ENCODE measurements at places on chromosomes 2 and 18. TPM values are rescaled to one million over a fixed set of nuclear protein-coding genes. Genes with fewer than 3 reads are reported as not detected.

Gene KCNK3
- 3.3 TPM for polyA plus RNA-seq

Gene BAZ2B
- 52.9 TPM for polyA plus RNA-seq

Gene ILKAP
- 47.1 TPM for polyA plus RNA-seq

Gene RNMT
- 31.3 TPM for polyA plus RNA-seq

Gene LRRC30
- polyA plus RNA-seq, result not detected

Gene CGREF1
- polyA plus RNA-seq, result 11.5 TPM

Gene PAX8
- polyA plus RNA-seq, result 2.1 TPM

Gene EFR3B
- 6.2 TPM for polyA plus RNA-seq

Gene UGT1A6
- 0.06 TPM for polyA plus RNA-seq

Gene ANKRD30B
- polyA plus RNA-seq, result 0.10 TPM

Gene PLCD4
- polyA plus RNA-seq, result 4.0 TPM

- DNase-seq, result peak; percentile 31
- peak overlapping the region; percentile 92 for H3K27ac ChIP-seq
Measured at GRCh38 chr18:56637176-56637575, 1.2 kb downstream of the TXNL1 start.

DNA sequence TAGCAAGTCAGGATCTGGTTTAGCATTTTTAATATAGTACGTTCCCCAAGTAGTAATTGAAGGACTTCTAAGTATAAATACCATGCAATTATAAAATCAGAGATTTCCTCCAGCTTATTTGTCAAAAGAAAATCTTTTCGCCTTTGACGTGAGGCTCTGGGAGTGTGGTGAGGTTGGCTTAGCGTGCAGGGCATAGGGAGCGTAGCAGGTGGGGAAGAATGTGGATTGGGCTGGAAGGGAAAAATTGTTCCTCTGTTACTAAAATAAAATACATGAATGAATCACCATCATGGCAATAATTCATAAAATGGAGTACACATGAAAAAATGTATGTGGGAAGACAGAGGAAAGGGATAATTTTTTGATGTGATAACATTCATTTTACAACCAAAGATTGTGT, 5.4 kb upstream of the IL1RL2 start:
- peaks cover 2% of the 10 kb centered on the region for H3K36me3 ChIP-seq
- H3K4me3 ChIP-seq, result no peak overlapping the region
- H3K4me1 ChIP-seq, result no peaks in the 10 kb centered on the region
- DNase-seq, result no peak

- H3K27ac ChIP-seq, result no peak overlapping the region
- H3K4me1 ChIP-seq, result no peaks in the 10 kb centered on the region
- H3K27me3 ChIP-seq, result peaks cover under 1% of the 10 kb centered on the region
- no peak overlapping the region for H3K4me3 ChIP-seq
- no peaks in the 10 kb centered on the region for H3K36me3 ChIP-seq
Measured at GRCh38 chr2:223057569-223057968, 5.6 kb downstream of the KCNE4 start.

GRCh38 chr2:25697559-25698341, 24.4 kb upstream of the DTNB start:
- no peak for DNase-seq
- peaks cover 6% of the 10 kb centered on the region for H3K27me3 ChIP-seq
- no peak overlapping the region for H3K27ac ChIP-seq
- H3K4me1 ChIP-seq, result no peaks in the 10 kb centered on the region
- no peak overlapping the region for H3K4me3 ChIP-seq

- H3K36me3 ChIP-seq, result peaks cover 7% of the 10 kb centered on the region
- no peak overlapping the region for H3K27ac ChIP-seq
- H3K27me3 ChIP-seq, result no peaks in the 10 kb centered on the region
- no peak for DNase-seq
- H3K4me3 ChIP-seq, result no peak overlapping the region
Measured at GRCh38 chr2:240465765-240466578, 30.5 kb downstream of the GPC1 start.

DNA sequence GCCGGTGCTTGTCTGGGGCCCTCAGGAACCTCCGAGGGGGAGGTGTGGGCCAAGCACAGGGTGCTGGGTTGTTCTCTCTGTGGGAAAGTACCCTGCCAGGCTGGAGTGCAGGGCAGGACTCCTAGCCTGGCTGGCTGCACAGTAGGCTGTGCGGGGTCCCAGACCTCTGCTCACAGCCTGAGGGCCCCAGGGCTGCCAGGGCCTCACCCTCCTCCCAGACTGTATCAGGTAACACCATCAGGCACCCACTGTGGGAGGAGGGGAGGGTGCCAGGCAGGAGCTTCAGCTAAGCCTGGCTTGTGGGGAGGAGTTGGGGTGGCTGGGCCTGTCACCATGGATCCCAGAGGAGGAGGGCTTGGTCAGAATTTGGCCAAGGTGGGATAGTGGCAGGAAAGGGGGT, 211.9 kb upstream of the SMAD2 start:
- no peaks in the 10 kb centered on the region for H3K36me3 ChIP-seq
- H3K4me1 ChIP-seq, result peaks cover 23% of the 10 kb centered on the region
- DNase-seq, result no peak
- H3K4me3 ChIP-seq, result no peak overlapping the region

DNA sequence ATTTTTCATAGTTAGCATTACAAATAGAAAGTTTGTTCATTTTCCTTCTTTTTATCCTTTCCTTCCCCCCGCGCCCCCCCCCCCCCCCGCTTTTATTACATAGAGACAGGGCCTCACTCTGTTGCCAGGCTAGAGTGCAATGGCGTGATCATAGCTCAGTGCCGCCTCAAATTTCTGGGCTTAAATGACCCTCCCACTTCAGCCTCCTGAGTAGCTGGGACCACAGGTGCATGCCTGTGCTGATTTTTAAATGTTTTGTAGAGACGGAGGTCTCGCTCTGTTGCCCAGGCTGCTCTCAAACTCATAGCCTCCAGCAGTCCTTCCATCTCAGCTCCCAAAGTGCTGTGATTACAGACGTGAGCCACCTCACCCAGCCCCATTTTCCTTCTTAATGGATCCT, 91.2 kb upstream of the ALPP start:
- H3K27ac ChIP-seq, result no peak overlapping the region
- no peak overlapping the region for H3K4me3 ChIP-seq
- peaks cover 15% of the 10 kb centered on the region for H3K36me3 ChIP-seq
- H3K4me1 ChIP-seq, result no peaks in the 10 kb centered on the region

DNA sequence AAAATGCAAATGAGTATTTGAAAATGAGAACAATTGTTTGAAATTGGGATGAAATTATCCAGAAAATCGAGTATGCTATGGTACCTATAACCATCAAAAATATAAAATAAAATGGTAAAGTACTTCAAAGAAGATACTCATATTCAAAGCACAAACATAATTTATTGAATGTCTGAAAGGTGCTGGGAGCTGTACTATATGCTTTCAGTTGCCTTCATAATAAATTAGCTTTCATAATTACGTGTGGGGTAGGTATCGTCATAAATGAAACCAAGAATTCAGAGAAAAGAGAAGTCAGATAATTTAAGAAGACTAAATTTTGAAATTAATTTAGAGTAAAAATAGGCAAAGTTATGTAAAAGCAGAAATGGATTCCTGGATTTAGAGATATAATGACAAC, 721.9 kb upstream of the ACVR2A start:
- no peaks in the 10 kb centered on the region for H3K36me3 ChIP-seq
- H3K4me3 ChIP-seq, result no peak overlapping the region
- no peak for DNase-seq

DNA sequence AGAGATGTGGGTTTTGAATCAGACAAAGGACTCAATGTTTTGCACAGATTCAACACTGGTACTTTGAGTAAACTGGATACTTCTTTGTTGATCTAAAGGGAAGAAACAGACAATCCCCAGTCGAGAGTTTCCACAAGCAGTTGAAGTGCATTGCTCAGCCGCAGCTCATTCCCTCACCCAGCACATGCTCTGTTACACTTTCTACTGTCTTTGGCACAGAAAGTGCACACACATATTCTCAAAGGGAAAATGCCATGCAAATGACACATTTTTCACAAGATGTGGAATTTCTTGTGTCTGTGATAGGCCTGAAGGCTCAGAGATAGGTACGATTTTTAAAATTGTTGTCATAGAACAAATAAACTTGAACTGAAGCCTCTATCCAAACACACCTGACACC, 258.9 kb upstream of the TRIB2 start:
- peaks cover 9% of the 10 kb centered on the region for H3K4me1 ChIP-seq
- H3K27me3 ChIP-seq, result no peaks in the 10 kb centered on the region
- H3K4me3 ChIP-seq, result no peak overlapping the region
- DNase-seq, result no peak
- no peak overlapping the region for H3K27ac ChIP-seq

DNA sequence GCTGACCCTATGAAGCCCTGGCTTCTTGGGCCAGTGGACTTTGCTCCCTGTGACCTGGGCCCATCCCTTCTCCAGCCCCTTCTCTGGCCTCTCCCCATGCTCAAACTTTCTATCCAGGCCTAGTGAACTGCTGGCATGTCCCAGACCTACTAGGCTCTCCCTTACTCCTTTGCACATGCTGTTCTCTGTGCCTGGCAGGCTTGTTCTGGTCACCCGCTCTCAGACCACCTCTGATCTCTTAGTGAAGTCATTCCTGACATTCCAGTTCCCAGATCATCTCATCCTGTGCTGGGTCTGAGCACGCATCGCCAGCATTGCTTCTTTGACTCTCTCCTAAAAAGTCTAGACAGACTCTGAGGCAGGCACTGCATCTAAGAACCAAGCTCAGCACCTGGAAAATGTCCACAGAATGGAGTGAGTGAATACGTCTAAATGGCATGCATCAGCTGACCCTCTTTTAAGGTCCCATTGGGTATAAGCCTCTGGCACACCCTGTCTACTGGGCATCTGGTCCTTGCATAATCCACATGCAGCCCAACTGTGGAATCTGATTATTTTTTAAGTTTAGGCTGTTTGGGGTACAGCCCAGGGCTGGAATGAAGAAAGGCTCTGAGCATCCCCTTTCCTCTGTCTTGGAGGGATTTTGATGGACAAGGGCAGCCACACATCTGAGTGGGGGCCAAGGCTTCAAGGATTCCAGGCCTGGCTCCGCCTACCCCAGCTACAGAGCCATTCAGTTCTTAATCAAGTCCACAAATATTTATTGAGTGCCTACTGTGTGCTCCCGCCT, 130.6 kb upstream of the HAAO start:
- no peak overlapping the region for H3K27ac ChIP-seq
- H3K4me1 ChIP-seq, result peaks cover 58% of the 10 kb centered on the region
- H3K4me3 ChIP-seq, result no peak overlapping the region
- H3K27me3 ChIP-seq, result no peaks in the 10 kb centered on the region
- H3K36me3 ChIP-seq, result no peaks in the 10 kb centered on the region

GRCh38 chr18:58495634-58496033, 133.3 kb downstream of the ALPK2 start:
- no peak overlapping the region for H3K27ac ChIP-seq
- no peaks in the 10 kb centered on the region for H3K36me3 ChIP-seq
- peaks cover 48% of the 10 kb centered on the region for H3K4me1 ChIP-seq
- no peak overlapping the region for H3K4me3 ChIP-seq
- DNase-seq, result no peak

DNA sequence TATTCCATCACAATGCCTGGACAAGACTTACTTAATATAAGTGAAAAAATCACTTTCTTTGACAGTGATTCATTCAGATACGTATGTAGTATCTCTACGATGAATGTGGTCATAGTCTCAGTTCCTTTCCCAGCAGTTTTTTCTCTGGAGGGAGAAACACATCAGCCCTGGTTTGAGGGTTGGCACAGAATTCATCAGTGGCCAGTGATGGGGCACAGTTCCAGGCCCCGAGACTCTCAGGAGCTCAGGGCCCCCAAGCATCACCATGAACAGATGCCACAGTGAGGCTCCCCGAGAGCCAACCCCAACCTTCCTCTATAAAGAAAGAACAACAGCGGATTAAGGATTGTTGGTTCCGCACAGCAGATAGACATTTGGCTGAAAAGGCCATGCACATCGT, 12.5 kb downstream of the PRKAG3 start:
- DNase-seq, result no peak
- peaks cover 5% of the 10 kb centered on the region for H3K4me1 ChIP-seq
- no peak overlapping the region for H3K27ac ChIP-seq
- H3K36me3 ChIP-seq, result peaks cover 49% of the 10 kb centered on the region
- no peaks in the 10 kb centered on the region for H3K27me3 ChIP-seq

DNA sequence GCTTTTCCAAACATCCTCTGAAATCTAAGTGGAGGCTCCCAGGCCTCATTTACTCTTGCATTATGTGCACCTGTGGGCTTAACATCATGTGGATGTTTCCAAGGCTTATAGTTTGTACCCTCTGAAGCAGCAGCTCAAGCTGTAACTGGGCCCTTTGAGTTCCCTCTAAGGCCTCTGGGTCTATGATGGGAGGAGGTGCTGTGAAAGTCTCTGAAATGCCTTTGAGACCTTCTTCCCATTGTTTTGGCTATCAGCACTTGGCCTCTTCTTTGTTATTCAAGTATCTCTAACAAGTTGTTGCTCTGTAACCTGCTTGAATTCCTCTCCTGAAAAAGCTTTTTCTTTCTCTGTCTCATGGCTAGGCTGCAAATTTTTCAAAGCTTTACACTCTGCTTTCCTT, 58.1 kb upstream of the MYT1L start:
- H3K4me1 ChIP-seq, result no peaks in the 10 kb centered on the region
- no peak for DNase-seq
- H3K36me3 ChIP-seq, result no peaks in the 10 kb centered on the region
- no peak overlapping the region for H3K4me3 ChIP-seq
- no peaks in the 10 kb centered on the region for H3K27me3 ChIP-seq
- no peak overlapping the region for H3K27ac ChIP-seq

GRCh38 chr2:47653036-47653435, 129.9 kb upstream of the MSH6 start:
- H3K4me1 ChIP-seq, result peaks cover 9% of the 10 kb centered on the region
- DNase-seq, result no peak
- H3K4me3 ChIP-seq, result no peak overlapping the region
- no peaks in the 10 kb centered on the region for H3K27me3 ChIP-seq
- no peak overlapping the region for H3K27ac ChIP-seq

DNA sequence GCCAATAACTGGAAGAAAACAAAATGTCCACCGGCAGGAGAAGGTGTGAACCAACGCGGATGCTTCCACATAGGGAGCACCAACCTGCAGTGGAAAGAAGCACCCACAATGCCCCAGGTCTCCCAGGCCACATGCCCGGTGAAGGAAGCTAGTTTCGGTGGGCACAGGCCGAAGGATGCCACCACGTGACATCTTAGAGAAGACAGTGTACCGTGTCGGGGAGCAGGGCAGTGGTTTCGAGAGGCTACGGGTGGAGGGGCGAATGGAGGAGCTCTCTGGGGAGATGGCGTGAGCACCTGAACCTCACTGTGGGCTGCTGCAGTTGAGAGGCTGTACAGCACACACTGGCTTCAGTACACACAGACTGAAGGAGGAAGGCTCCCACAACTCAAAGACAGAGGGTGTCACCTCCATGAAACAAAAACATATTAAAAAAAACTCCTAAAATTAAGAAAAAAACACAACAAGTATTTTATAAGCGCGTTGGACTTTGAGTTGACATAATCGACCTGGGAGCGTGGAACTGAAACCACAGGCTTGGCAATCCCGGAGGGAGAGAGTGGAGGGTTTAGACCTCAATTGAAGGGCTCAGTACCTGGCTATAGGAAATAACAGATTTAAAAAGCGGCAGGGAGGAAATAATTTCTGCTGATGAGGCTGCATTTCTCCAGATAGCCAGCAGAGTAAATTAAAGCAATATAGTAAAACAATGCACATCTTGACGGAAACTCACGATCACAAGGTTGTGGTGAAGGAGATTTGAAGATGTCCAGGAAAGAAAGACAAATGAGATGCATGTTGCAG, 160.1 kb downstream of the RTP5 start:
- H3K36me3 ChIP-seq, result no peaks in the 10 kb centered on the region
- H3K4me3 ChIP-seq, result no peak overlapping the region
- no peak for DNase-seq
- no peaks in the 10 kb centered on the region for H3K4me1 ChIP-seq

- DNase-seq, result no peak
- H3K4me1 ChIP-seq, result no peaks in the 10 kb centered on the region
- H3K27me3 ChIP-seq, result no peaks in the 10 kb centered on the region
- no peak overlapping the region for H3K4me3 ChIP-seq
Measured at GRCh38 chr2:2192091-2192955, 138.8 kb downstream of the MYT1L start.
